ENCODE measurements at places on chromosomes 4 and X.

- no peak for DNase-seq
Observed at GRCh38 chrX:19689170-19689779, 174.0 kb upstream of the MAP3K15 start.

GRCh38 chrX:22533898-22534297 lies 261.2 kb downstream of the CBLL2 start:
- DNase-seq, result no peak

- DNase-seq, result no peak
Observed at GRCh38 chrX:134528960-134529359, 69.0 kb downstream of the HPRT1 start.

GRCh38 chrX:129525896-129526295 lies 2.6 kb upstream of the SMARCA1 start:
- no peak for DNase-seq

DNA sequence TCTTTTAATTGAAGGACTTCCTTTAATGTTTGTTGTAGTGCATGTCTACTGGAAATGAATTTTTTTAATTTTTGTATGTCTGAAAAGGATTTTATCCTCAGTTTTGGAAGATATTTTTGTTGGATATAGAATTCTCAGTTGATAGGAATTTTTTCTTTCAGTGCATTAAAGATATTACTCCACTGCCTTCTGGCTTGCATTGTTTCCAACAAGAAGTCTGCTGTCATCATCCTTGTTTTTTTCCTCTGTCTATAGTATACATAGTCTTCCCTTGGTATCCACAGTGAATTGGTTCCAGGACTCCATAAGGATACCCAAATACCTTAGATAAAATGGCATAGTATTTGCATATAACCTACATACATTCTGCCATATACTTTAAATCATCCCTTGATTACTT lies 33.5 kb downstream of the SCD5 start:
- DNase-seq, result no peak

DNA sequence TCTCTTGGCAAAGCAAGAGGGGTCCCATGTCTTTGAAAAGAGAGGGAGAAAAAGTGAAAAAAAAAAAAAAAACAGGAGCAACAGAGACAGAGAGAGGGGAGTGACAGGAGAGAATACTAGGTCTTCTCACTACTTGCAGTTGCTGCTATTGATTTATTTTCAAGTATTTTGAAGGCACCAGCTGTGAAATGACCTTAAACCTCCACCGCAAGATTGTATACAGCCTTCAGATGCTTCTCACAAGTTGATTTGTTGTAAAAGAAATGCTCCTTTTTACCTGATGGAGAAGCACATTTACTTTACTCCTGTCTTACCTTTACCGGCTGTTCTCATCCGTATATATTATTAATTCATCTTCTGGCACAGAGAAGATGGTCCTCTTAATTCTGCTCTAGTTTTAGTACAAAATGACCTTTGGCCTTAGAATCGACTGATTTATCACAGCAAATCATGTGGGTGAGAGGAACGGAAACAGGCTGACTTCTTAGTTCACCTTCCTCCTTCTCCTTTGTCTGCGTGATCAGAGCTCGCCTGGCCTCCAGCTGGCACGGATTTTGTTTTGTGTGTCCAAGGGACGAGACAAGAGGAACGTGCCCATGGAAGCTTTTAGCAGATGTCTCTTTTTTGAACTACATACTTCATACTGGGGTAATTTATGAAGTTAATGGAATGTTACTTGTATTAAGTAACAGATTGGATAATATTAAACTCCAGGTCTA lies 82.4 kb upstream of the PACRGL start:
- no peak for DNase-seq

- no peak for DNase-seq
Observed at GRCh38 chrX:109952985-109953905, 49.7 kb upstream of the TMEM164 start.

DNA sequence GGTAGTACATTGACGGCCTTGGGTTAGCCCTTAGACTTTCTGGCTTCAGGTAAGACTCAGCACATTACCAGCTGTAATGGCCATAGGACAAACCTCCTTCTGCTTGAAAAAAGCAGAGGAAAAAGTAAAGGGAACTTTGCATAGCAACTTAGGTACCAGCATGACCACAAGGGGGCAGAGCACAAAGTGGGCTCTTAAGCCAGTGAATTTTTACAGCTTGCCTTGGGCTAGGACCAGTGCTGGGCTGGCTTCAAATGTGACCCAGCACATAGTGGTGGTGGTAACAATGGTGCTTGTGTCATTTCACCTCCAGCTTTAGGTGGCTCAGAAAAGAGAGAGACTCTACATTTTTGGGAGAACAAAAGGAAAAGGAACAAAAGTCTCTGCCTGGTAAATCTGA lies 66.1 kb downstream of the KLHL4 start:
- no peak for DNase-seq

DNA sequence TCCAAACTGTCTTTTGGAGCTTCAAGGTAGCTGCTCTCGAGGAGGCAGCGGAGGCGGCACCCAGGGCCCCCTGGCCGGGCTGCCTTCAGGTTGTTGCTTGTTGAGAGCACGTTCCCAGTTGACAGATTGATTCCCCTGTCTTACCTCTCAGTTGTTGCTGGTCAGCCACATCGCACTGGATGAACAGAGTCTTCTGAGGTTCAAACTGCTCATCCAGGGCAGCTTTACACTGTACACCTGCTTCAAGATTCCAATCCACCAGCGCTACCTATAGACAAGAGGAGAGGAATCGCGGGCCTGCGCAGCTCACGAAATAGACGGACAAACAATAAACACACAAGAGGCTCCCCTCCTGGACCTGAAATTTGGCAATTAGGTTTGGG lies 497 bp downstream of the HPGD start:
- no peak for DNase-seq

GRCh38 chr4:141174457-141174856 lies 41.2 kb upstream of the RNF150 start:
- DNase-seq, result no peak

GRCh38 chr4:24973747-24974601 lies 56.8 kb downstream of the LGI2 start:
- DNase-seq, result no peak
